ENCODE measurements at places on chromosomes 3 and 15. TPM values are rescaled to one million over a fixed set of nuclear protein-coding genes. Genes with fewer than 3 reads are reported as not detected.

- no peak for DNase-seq
- no peaks in the 10 kb centered on the region for H3K4me1 ChIP-seq
- no peak overlapping the region for H3K4me3 ChIP-seq
- no peaks in the 10 kb centered on the region for H3K27me3 ChIP-seq
- peaks cover 10% of the 10 kb centered on the region for H3K36me3 ChIP-seq
Observed at GRCh38 chr3:120153294-120153693, 59.0 kb upstream of the GSK3B start.

DNA sequence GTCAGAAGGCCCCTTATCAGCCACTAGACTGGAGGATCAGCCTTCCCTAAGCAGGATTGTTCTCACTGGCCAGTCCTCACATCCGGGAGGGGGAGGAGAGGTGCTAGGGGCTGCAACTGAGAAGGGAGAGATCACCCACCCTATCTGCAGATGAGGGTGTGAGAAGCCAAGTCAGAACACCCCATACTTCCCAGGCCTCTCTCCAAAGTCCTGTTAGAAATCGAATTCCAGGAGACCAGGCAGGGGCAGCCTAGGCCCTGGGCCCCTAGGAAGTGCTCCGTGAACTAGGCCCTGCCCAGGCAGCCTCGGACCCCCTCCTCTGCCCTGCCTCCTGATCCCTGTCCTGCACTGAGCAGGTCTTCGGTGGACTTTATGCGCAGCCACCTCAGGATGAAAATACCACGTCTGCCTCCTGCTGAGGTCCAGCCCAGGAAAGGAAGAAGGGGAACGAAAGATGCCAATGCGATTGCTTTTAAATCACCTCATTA lies 933 bp downstream of the DZIP1L start:
- peaks cover 22% of the 10 kb centered on the region for H3K4me1 ChIP-seq
- peak overlapping the region; percentile 74 for H3K27ac ChIP-seq
- peak overlapping the region; percentile 76 for H3K4me3 ChIP-seq
- H3K36me3 ChIP-seq: no peaks in the 10 kb centered on the region
- H3K27me3 ChIP-seq: no peaks in the 10 kb centered on the region

GRCh38 chr3:33004961-33005360 lies 53.5 kb downstream of the CCR4 start:
- DNase-seq: no peak
- no peaks in the 10 kb centered on the region for H3K27me3 ChIP-seq
- peaks cover 32% of the 10 kb centered on the region for H3K36me3 ChIP-seq
- no peak overlapping the region for H3K27ac ChIP-seq
- H3K4me1 ChIP-seq: peaks cover 9% of the 10 kb centered on the region

- H3K27me3 ChIP-seq: peaks cover 35% of the 10 kb centered on the region
- H3K36me3 ChIP-seq: no peaks in the 10 kb centered on the region
- no peak for DNase-seq
- H3K4me3 ChIP-seq: no peak overlapping the region
- no peak overlapping the region for H3K27ac ChIP-seq
- H3K4me1 ChIP-seq: no peaks in the 10 kb centered on the region
Observed at GRCh38 chr3:13080591-13080990, 7.4 kb upstream of the IQSEC1 start.

DNA sequence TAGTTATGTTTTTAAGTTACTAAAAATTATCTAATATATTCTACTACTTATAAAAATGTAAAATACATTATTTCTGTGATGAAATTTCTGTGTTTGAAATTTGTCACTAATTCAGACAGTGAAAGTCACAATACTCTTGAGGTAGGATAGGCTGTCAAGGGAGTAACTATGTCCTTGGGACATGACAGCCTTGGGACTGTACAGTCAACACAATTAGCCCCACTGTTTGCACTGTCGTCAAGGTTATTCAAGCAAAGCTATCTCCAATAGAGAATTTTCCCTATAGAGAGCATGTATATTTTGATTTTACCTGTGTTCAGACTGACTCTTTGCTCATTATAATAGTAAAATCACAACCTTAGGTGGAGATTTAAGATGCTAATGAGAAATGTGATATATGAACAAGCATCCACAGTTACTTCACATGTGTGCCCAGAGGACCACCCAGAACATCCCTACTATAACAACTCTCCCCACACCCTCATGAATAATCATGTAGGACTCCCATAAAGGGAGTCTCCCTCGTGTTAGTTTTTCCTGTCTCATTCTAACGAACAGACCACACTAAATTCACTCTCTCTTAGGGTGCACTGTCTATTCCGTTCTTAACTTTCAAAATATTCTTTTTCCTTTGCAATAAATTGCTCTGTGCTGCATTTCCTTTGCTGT lies 1476.3 kb upstream of the CADM2 start:
- H3K27me3 ChIP-seq: no peaks in the 10 kb centered on the region
- H3K36me3 ChIP-seq: no peaks in the 10 kb centered on the region
- H3K4me3 ChIP-seq: no peak overlapping the region

GRCh38 chr3:21417991-21418390 lies 333.0 kb downstream of the ZNF385D start:
- H3K36me3 ChIP-seq: no peaks in the 10 kb centered on the region
- peaks cover 6% of the 10 kb centered on the region for H3K4me1 ChIP-seq
- no peak overlapping the region for H3K4me3 ChIP-seq
- peaks cover 1% of the 10 kb centered on the region for H3K27me3 ChIP-seq
- no peak overlapping the region for H3K27ac ChIP-seq
- no peak for DNase-seq

DNA sequence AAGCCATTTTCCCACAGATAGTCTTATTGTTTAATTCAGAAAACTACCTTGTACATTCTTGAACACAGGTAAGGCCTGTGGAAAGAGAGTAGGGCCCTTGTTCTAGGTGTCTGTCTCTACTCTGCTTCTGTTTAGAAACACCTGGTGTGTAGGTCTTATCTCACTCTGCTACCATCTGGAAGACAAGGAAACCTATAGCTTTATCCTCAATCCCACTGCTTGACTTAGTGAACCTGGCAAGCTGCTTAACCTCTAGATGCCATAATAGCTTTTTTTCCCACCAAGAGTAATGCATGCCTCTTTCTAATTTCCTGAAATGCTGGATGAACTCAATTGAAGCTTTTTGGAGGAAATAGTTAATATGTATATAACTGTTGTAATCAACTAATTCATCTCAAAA lies 82.6 kb upstream of the RAP2B start:
- H3K27ac ChIP-seq: no peak overlapping the region
- H3K27me3 ChIP-seq: no peaks in the 10 kb centered on the region
- no peaks in the 10 kb centered on the region for H3K36me3 ChIP-seq

DNA sequence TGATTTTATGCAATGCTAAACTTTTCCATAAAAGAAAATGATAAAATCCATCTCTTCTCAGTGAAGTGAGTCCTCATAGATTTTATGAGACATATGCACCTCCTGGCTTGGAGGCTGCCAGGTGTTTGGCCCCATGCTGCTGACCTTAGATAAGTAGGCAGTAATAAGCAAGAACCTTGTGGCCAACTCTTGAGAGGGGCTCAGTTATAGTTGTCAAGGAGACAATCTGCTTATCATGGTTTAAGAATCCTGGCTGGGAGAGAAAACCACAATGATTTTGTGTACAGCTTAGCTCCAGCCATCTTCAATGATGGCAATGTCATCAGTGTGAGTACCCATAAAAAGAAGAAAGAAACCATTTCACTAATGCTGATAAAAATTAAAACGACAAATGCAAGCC lies 252.1 kb downstream of the CPNE4 start:
- no peaks in the 10 kb centered on the region for H3K4me1 ChIP-seq
- peaks cover 7% of the 10 kb centered on the region for H3K27me3 ChIP-seq
- no peaks in the 10 kb centered on the region for H3K36me3 ChIP-seq
- no peak overlapping the region for H3K4me3 ChIP-seq
- no peak overlapping the region for H3K27ac ChIP-seq
- DNase-seq: no peak

DNA sequence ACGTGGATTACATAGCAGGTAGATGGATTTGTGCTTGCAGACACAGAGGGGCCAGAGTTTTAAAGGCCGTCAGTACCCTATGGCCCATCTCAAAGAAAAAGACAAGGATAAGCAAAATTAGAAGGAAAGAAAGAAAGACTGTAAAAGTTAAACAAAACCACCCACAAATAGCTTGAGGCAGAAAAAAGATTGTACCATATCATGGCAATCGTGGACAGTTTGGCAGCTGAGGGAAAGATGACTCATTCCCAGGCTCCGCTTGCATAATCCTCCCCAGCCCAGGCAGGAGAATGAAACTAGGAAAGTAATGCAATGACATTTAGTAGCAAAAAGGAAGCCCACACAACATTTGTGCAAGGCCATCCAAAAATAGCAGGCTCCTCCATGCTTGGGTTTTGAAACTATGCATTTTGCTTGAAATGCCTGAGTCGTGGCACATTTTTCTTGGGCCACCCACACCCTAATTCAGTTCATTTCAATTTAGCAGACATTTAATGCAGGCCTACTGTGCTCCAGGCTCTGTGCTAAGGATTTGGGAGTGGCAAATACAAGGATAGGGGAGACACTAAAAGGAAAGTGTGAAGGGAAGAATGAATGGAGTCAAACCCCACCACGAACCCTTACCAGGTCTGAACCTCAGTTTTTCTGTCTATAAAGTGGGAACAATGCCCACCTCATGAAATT lies 40.9 kb upstream of the SMAD3 start:
- H3K27me3 ChIP-seq: no peaks in the 10 kb centered on the region
- no peaks in the 10 kb centered on the region for H3K36me3 ChIP-seq

DNA sequence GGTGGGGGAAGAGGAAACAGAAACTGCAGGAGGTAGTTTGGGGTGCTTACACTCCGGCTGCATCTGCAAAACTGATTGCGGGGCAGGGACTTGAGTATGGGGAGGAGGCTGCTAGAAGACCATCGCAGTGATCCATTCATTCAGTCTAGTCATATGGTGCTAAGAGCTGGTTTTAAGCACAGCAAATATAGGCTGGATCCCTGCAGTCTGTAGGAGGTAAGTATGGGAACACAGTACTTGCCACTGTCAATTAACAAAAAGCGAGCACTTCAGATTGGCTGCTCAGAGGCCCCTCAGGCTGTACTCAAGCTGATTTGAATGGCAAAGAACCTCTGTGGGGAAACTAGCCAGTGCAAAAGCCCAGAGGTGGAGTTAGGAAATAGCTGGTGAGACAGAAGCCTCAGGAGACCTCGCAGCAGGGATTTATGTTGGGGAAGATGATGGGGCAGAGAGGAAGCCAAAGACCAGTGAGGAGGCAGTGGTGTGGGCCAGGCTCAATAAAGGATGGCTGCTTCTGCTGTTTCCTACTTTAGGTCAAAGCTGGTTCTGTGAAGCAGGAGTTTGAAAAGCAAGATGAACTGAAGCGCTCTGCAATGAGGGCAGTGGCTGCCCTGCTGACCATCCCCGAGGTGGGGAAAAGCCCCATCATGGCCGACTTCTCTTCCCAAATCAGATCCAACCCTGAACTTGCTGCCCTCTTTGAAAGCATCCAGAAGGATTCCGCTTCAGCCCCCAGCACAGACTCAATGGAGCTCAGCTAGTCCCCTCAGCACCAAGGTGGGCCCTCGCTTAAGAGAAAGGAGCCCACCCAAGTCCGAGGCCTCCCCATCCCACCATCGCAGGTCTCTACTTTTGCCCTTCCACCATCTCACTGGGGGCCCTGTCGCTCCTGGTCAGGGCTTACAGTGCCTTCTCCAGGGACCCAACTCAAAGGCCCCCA lies 7.9 kb downstream of the RPL32 start:
- H3K4me3 ChIP-seq: no peak overlapping the region
- DNase-seq: no peak
- H3K27me3 ChIP-seq: no peaks in the 10 kb centered on the region
- H3K27ac ChIP-seq: no peak overlapping the region

- H3K4me1 ChIP-seq: peaks cover 8% of the 10 kb centered on the region
- H3K27ac ChIP-seq: no peak overlapping the region
- no peak for DNase-seq
- H3K27me3 ChIP-seq: no peaks in the 10 kb centered on the region
- H3K36me3 ChIP-seq: no peaks in the 10 kb centered on the region
Observed at GRCh38 chr3:57699591-57699990, 6.7 kb upstream of the DENND6A start.

DNA sequence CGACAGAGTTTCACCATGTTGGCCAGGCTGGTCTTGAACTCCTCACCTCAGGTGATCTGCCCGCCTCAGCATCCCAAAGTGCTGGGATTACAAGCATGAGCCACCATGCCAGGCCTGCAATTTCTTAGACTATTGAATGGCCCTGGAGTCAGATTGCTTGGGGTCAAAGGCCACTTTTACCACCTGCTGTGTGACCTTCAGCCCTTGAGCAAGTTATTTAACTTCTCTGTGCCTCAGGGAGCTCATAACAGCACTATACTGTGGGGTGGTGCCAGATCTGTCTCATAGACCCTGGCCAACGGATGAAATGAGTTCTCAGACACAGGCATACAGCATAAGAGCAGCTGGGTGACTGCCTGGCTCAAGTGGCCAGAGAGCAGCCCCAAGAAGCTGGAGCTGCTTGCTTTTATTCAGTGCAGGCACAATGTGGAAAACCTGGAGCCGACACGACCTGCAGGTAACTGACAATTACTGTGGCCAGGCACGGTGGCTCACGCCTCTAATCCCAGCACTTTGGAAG lies 44.9 kb upstream of the FURIN start:
- no peak for DNase-seq
- H3K27ac ChIP-seq: no peak overlapping the region
- no peaks in the 10 kb centered on the region for H3K27me3 ChIP-seq
- H3K4me1 ChIP-seq: no peaks in the 10 kb centered on the region
- H3K36me3 ChIP-seq: no peaks in the 10 kb centered on the region
- no peak overlapping the region for H3K4me3 ChIP-seq

GRCh38 chr3:69271098-69271497 lies 114.8 kb downstream of the FRMD4B start:
- H3K36me3 ChIP-seq: no peaks in the 10 kb centered on the region
- peaks cover 8% of the 10 kb centered on the region for H3K4me1 ChIP-seq
- H3K27me3 ChIP-seq: no peaks in the 10 kb centered on the region
- no peak overlapping the region for H3K4me3 ChIP-seq
- H3K27ac ChIP-seq: no peak overlapping the region

KLHL40 gene
- not detected for total RNA-seq

CLDN18 gene
- not detected for total RNA-seq

CRYGS gene
- total RNA-seq: 4.4 TPM

GP9 gene
- not detected for total RNA-seq

SLC24A5 gene
- not detected for total RNA-seq

FAM98B gene
- total RNA-seq: 28.5 TPM

SERPINI1 gene
- 6.1 TPM for total RNA-seq

PODXL2 gene
- total RNA-seq: 27.1 TPM

CLK3 gene
- 80.1 TPM for total RNA-seq

Measured in mesothelial cell of epicardium (in vitro differentiated cells).